ENCODE measurements at places on chromosomes 2 and 18.

GRCh38 chr2:137997733-137998132 is 33.5 kb downstream of the HNMT start:
- no peak for DNase-seq

DNA sequence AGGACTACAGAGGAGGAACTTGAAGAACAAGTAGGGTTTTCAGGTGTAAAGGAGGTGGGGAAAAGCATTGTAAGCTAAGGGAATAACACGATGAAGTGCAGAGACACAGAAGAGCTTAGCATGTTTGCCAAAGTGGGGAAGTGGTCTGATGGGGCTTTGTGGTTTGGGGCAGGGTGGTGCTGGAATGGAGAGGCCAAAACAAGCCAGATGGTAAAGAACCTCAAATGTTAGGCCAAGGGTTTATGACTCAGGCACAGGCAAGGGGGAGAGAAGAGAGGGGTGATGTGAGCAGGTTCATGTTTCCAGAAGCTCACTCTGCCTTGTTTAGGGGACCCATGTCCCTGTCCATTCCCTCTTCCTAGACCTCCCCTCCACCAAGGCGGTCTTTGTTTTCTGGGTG is 104.5 kb upstream of the YWHAQ start:
- no peak for DNase-seq

DNA sequence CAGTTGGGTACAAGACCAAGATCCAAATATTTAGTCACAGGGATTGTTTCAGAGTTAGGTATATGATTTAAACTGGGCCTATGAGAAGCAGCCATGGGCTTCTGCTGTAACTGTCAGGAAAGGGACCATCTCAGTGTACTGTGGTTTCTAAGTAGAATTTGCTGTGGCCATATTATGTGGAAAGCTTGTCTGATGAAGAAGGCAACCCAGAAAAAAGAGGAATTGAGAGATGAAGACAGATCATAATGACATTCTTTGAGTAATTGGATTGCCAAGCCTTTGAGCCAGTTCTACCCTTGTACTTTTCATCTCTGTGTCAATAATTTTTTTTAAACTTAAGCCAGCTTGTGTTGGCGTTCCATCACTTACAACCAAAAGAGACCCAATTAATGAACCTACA is 259.6 kb downstream of the NUP35 start:
- DNase-seq, result no peak

DNA sequence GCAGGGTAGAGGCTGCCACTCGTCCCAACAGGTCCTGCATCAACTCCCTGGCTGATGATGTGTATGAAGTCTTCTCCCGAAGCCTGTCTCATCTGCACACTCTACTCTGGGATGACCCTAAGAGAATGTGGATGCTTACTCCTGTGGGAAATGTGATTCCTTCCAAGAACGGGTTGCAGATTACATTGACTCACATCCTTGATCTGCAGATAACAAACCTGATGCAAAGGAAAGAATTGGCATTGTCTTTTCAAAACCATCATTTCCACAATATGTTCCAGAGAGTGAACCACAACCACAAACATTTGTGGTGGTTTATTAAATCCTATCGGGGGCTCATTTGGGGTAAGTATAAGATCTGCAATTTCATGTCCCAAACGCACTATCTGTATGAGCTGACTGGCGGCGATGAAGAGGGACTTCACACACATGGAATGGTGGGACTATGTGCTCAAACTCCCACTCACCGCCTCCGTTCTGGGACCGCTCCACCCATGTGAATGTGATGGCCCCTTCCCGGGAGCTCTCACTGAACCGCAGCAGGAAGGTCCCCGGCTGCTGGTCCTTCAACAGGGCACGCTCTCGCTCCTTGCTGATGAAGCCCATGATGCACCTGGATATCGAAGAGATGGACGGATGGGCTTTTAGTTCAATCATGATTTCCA is 35.5 kb downstream of the STAT1 start:
- no peak for DNase-seq

DNA sequence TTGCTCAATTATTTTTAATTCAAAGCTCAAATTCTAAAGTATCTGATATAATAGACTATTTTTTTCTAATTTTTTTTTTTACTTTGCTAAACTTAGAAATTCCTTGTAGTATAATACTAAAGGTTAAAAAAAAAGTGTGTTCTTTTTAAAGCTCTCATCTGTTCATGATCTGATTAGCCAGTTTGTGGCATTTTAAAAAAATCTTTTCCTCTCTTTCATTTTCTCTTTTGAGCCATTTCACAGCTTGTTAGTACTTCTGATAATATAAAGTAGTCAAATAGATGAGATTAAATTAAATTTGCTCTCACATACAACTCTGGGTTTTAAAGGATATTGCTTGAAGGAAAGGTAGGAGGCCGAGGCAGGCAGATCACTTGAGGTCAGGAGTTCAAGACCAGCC is 40.7 kb upstream of the NEMP2 start:
- DNase-seq, result no peak

DNA sequence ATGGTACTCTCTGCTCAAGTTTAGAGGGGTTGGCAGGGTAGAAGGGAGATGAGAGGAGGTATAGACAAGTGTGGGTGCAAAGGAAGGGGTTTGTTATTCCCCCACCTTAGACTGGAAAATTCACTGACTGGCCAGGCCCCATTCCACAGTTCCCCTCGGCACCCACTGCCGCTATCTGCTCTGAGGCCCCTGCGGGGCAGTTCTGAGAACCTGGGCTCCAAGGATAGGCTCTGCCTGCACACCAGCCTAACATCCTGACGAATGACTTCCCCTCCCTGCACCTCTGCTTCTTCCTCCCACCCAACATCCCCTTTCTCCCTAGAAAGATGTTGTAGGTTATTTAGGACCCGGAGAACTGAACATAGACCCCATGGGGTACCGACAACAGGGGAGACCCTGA is 303.9 kb upstream of the HDAC4 start:
- no peak for DNase-seq

- DNase-seq, result no peak
These were observed 365.3 kb upstream of the TCF4 start for GRCh38 chr18:55953326-55953725.
